ENCODE measurements at places on chromosomes 2 and 18. TPM values are rescaled to one million over a fixed set of nuclear protein-coding genes. Genes with fewer than 3 reads are reported as not detected.

DNA sequence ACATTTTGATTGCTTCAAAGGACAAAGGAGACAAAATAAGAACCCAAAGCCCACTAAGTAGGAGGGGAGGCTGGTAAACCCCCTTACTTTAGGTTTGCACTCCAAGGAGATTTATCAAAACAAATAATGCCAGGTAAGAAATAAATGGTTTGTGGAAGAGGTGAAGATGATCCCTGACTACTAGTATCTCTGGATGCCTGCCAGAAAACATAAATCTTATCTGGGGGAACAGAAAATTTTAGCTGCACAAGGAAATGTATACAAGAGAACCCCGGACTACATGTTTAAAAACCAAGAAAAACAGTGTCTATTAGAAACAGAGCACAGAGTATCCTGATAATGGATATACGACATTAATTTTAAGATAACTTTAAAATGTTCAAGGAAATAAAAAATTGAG is 114.1 kb downstream of the TRABD2A start:
- no peak for DNase-seq
- no peaks in the 10 kb centered on the region for H3K4me1 ChIP-seq
- H3K27ac ChIP-seq: no peak overlapping the region
- H3K27me3 ChIP-seq: no peaks in the 10 kb centered on the region
- no peaks in the 10 kb centered on the region for H3K36me3 ChIP-seq

GRCh38 chr18:58887613-58887963 is 22.9 kb downstream of the ZNF532 start:
- DNase-seq: peak; percentile 12
- H3K27me3 ChIP-seq: no peaks in the 10 kb centered on the region
- no peaks in the 10 kb centered on the region for H3K36me3 ChIP-seq
- H3K4me1 ChIP-seq: peaks cover 10% of the 10 kb centered on the region

FAP gene
- total RNA-seq: not detected

DNA sequence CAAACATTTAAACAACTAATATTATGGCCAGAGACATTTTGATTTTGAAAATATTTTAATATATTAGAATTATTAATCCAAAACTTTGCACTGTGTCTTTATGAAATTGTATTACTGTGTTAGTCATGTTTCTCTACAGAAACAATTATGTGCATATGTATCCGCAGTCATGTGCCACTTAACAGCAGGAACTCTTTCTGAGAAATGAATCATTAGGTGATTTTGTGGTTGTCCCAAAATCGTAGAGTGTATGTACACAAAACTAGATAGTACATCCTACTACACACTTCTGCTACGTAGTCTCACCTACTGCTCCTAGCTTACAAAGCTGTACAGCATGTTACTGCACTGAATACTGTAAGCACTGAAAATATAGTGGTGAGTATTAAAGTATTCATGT is 479.2 kb upstream of the DSEL start:
- H3K27ac ChIP-seq: no peak overlapping the region
- H3K36me3 ChIP-seq: no peaks in the 10 kb centered on the region
- no peak overlapping the region for H3K4me3 ChIP-seq
- no peak for DNase-seq

RND3 gene
- not detected for total RNA-seq

- no peak overlapping the region for H3K4me3 ChIP-seq
- no peaks in the 10 kb centered on the region for H3K4me1 ChIP-seq
- no peak for DNase-seq
- no peaks in the 10 kb centered on the region for H3K36me3 ChIP-seq
- no peaks in the 10 kb centered on the region for H3K27me3 ChIP-seq
- H3K27ac ChIP-seq: no peak overlapping the region
Observed at GRCh38 chr18:64991102-64991501, 759.7 kb upstream of the CDH7 start.

DNA sequence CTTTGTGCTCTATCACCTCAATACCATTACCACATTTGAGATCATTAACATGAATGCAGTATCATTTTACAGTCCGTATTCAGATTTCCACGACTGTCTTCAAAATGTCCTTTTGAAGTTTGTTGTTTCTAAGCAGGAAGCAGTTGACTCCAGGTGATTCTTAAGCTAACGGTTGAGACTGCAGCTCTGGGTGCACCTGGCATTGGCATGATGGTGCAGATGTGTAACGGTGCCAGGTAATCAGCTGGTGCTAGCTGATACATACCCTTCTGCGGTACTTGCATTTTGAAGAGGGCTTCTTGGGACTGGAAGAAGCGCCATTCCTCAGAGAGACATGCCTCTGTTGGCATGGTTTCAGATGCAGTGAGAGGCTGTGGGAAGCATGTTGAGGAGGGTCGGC is 19.5 kb downstream of the SIGLEC15 start:
- H3K36me3 ChIP-seq: peaks cover 6% of the 10 kb centered on the region
- H3K27ac ChIP-seq: no peak overlapping the region
- H3K27me3 ChIP-seq: no peaks in the 10 kb centered on the region
- H3K4me3 ChIP-seq: no peak overlapping the region
- no peaks in the 10 kb centered on the region for H3K4me1 ChIP-seq

- H3K27ac ChIP-seq: no peak overlapping the region
- no peak overlapping the region for H3K4me3 ChIP-seq
- no peaks in the 10 kb centered on the region for H3K4me1 ChIP-seq
- no peaks in the 10 kb centered on the region for H3K27me3 ChIP-seq
Observed at GRCh38 chr2:122368576-122369243, 613.3 kb downstream of the TSN start.

DNA sequence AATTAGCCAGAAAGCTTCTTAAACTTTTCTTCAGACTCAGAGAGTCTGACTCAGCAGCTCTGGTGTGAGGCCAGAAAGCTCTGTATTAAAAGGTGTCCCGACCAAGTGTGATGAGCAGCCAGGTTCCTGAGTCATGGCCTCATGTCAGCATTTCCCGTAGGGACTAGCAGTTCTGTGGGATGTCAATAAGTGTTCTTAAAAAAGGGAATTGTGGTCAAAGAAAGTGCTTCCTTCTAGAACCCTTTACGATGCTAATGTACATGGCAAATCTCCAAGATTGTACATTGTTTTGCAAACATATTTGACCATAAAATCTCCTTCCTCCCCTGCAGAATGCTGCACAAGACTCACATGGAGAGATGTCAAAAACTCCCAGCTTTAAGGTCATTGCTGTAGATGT is 80.1 kb downstream of the PLA2R1 start:
- H3K27ac ChIP-seq: no peak overlapping the region
- no peak overlapping the region for H3K4me3 ChIP-seq
- no peaks in the 10 kb centered on the region for H3K36me3 ChIP-seq
- DNase-seq: no peak
- H3K27me3 ChIP-seq: no peaks in the 10 kb centered on the region

- no peaks in the 10 kb centered on the region for H3K36me3 ChIP-seq
- no peaks in the 10 kb centered on the region for H3K27me3 ChIP-seq
- peak; percentile 77 for DNase-seq
- H3K4me1 ChIP-seq: peaks cover 22% of the 10 kb centered on the region
Observed at GRCh38 chr2:203867561-203868200, at the start of gene CTLA4. Gene CTLA4, plus strand, starts transcription at chr2:203867771. Its CDS starts 172 bp downstream, at chr2:203867943.

REG1B gene
- total RNA-seq: not detected

GRCh38 chr2:109514857-109515256 is 98.9 kb downstream of the SEPTIN10 start:
- H3K4me3 ChIP-seq: no peak overlapping the region
- peaks cover 16% of the 10 kb centered on the region for H3K4me1 ChIP-seq

DYSF gene
- 19.5 TPM for total RNA-seq

DNA sequence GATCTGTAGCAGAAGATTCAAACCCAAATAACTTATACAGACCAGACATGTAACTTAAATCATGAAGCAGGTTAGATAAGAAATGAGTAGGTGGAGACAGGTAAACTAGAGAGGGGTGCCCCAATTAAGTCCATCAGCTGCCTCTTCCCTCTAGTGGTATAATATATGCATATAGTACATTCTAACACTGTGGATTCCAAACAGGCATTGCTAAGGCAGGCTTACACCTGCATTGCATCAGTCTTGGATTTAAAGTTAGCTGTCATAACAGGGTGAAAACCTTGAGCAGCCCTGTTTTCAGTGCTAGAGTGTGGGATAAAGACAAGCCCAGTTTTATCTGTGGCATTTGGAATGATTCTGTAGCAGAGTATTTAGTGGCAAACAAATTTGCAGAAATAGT is 63.4 kb downstream of the NYAP2 start:
- H3K4me3 ChIP-seq: no peak overlapping the region
- H3K4me1 ChIP-seq: peaks cover 5% of the 10 kb centered on the region
- no peak for DNase-seq
- H3K27me3 ChIP-seq: no peaks in the 10 kb centered on the region
- no peak overlapping the region for H3K27ac ChIP-seq

DNA sequence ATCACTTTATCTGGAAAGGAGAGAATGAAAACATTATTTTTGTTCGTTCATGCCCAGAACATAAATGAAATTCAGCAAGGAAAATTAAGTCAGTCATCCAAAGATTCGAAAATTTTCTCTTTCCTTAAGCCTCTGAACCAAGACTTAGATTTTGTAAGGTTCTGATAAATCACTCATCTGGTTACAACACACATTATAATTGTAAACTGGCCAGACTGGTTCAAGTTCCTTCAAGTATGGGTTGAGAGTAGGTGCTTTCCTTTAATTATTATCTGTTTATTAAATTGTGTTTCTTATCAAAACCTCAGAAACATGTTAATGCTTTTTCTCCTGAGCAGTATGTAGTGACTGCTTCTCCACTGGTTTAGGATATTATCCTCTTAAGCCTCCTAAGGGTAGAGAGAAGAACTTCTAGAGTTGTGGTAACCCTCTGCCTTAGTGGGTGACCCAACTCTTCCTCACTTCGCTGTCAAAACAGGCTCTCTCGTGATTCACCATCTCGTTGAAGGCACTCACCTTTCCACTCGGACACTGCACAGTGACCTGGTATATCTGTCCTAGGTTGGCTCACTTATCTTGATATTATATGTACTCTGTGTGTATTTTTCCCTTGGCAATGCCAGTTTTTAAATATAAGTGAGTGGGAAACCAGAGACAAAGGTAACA is 325.9 kb downstream of the PAX3 start:
- no peaks in the 10 kb centered on the region for H3K36me3 ChIP-seq
- no peaks in the 10 kb centered on the region for H3K4me1 ChIP-seq
- DNase-seq: no peak

C1QL2 gene
- not detected for total RNA-seq

- H3K27me3 ChIP-seq: no peaks in the 10 kb centered on the region
- no peaks in the 10 kb centered on the region for H3K4me1 ChIP-seq
- no peak for DNase-seq
Observed at GRCh38 chr2:55120634-55121359, 70.5 kb upstream of the RTN4 start.

TRPM8 gene
- not detected for total RNA-seq

DNA sequence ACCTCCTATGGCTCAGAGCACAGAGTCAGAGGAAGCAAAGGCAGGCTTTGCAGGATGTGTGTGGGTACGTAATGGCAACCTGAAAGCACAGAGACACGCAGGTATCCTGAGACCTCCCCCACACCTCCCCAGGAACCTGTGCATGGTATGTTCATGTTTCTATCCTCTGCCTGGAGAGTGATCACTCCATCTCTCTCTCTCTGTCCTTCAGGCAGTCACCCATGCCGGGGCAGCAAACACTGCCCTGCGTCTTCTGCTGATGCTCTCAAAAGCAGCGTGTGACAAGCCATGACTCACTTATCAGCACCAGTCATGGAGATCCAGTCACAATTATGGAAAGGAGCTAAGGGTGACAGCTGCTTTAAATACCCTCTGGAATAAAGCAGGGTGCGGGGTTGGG is 52.7 kb downstream of the PDCL3 start:
- DNase-seq: no peak
- no peaks in the 10 kb centered on the region for H3K36me3 ChIP-seq
- no peak overlapping the region for H3K27ac ChIP-seq
- no peak overlapping the region for H3K4me3 ChIP-seq
- no peaks in the 10 kb centered on the region for H3K27me3 ChIP-seq
- no peaks in the 10 kb centered on the region for H3K4me1 ChIP-seq

All from natural killer cell (primary cell).